T-helper 9 cell (primary cell): ENCODE measurements at places on chromosomes 6 and 20.

DNA sequence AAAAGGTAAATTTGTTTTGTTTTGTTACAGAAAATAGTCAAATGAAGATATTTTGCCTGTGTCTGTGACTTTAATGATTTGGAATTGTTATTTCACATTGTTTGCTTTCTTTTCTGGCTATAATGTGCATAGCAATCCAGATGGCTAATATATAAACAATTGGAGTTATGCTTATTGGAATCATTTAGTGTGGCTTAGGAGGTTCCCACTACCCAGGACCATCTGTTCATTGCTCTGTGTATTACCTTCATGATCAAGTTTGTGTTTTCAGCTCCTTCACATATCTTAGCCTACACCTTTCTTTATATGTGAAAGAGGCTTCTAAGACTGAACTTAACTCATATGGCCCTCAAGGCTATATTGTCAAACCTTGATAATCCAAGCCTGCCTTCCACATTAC is 232.9 kb downstream of the BCKDHB start:
- DNase-seq, result no peak

DNA sequence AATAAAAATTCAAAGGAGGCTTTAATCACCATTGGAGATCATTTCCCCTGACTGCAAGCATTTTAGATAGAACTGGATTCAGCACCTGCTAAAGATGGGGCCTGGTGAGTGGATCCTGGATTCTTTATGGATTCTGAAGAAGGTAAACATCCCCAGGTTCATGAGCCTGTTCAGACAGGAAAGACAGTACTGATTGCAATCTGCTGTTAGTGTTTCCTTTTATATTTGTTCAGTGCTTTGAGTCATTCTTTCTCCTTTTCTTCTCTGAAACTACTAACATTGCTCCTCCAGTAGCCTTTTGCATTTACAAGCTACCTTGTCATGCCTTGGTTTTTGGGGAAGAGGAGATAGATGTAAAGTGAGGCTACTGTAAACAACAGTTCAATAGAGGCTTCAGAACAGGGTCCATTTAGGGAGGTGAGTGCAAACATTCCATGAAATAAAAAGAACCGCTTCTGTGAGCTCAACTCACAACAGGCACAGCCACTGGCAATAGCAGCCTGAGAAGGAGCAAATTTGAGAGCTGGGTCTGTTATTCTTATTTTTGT is 66.4 kb upstream of the PRL start:
- no peak for DNase-seq

- DNase-seq, result no peak
These were observed 56.7 kb downstream of the FILIP1 start for GRCh38 chr6:75436869-75437268.

- no peak for DNase-seq
These were observed 86.3 kb upstream of the PREP start for GRCh38 chr6:105489216-105489530.

DNA sequence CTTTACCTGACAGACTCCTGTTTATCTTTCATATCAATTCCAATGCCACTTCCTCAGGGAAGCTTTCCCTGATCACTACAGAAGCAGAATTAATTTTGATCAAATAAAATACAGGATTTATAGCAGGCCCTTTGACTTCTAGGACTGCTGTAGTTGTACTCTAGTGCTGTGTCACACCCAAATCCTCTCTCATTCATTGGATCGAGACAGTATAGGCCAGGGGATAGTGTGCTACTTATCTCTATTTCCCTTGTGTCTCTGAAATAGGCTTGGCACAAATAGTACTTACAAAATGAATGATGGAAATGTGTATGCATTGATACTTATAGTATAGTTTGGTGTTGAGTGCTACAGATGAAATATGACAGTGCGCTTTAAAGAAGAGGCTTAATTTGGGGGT is 19.8 kb downstream of the RALY start:
- no peak for DNase-seq

- DNase-seq, result no peak
These were observed 2.3 kb downstream of the DNAAF9 start for GRCh38 chr20:3405139-3405538.

DNA sequence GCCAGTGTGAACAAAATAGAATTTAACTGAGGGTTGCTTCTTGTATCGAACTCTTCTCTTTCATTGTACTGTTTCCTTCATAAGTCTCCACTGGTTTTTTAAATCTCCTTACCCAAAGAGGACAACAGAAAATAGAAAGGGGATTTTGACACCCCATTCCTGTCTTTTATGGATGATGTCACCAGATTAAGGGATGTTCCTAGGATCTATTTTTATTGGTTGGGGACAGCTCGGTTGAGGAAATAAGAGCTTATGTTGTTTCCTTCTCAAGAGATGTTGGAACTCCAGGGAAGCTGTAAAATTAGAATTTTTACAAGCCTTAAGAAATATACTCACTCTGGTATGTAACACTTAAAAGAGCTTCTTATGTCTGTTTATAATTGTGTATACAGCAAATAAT is 171.5 kb downstream of the PHF3 start:
- DNase-seq, result no peak

DNA sequence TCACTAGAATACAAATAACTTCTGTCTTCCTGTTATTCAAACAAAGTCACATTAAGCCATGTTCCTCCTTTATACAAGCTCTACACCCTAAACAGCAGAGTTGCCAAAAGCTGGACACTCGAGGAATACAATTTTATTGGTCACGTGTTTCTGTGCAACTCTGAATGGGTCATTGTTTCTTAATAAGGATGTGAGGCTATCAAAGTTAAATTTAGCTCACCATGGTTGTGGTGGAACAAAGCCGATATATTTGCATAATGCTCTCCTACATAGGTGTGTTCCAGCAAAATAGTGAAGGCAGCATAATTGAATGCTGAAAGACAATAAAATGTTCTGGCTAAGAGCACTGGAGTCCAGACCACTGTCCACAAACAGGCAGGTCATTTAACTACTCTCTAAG is 36.9 kb upstream of the CD2AP start:
- DNase-seq, result no peak

DNA sequence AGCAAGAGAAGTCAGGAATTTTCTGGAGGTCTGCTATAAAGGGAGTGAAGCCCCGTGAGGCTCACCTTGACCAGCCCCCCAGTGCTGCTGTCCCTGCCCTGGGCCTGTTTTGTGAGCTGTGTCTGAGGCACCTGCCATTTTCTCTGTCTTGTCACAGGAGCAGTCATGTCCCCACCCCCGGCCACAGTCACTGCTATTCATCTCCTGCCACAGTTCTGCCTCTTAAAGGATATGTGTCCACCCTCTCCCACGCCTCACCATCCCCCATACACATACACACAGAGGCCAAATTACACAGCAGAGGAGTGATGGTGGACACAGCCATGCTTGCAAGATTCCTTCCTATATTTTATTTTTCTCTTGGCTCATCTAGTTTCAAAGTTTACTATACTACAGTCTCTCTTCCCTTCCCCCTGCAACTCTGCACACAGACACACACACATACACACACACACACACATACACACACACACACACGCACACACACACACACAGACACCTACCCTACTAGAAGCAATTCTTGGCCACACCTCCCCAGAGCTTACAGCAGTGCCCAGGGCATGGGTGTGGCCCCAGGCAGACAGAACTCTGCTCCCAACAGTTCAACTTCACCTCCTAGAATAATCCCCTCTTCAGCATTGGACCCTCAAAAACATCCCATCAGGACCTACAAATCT is 68.7 kb upstream of the TAB2 start:
- no peak for DNase-seq

GRCh38 chr6:150209415-150209814 is 66.6 kb downstream of the PPP1R14C start:
- DNase-seq, result no peak

- DNase-seq, result no peak
These were observed 9.2 kb upstream of the MBOAT1 start for GRCh38 chr6:20221421-20221820.
